Prostate gland (tissue), 2 donors: ENCODE measurements at places on chromosomes 7 and 10. TPM values are rescaled to one million over a fixed set of nuclear protein-coding genes. Genes with fewer than 3 reads are reported as not detected.

The FGFBP3 gene
- 3.4 TPM for total RNA-seq

The FGL2 gene
- total RNA-seq: 11.7 TPM

The SMKR1 gene
- 6.6 TPM for total RNA-seq

The OLAH gene
- not detected for total RNA-seq

The CALHM1 gene
- total RNA-seq: not detected

The FAM221A gene
- 7.0 TPM for total RNA-seq

The CALCR gene
- 0.45 TPM for total RNA-seq

- H3K27me3 ChIP-seq: no peaks in the 10 kb centered on the region
- DNase-seq: no peak
- H3K4me3 ChIP-seq: no peak overlapping the region
- H3K4me1 ChIP-seq: peaks cover 11% of the 10 kb centered on the region
- H3K36me3 ChIP-seq: no peaks in the 10 kb centered on the region
Measured at GRCh38 chr7:28037220-28038010, 143.2 kb downstream of the JAZF1 start.

- DNase-seq: no peak
- no peak overlapping the region for H3K4me3 ChIP-seq
- no peaks in the 10 kb centered on the region for H3K36me3 ChIP-seq
- no peaks in the 10 kb centered on the region for H3K4me1 ChIP-seq
Measured at GRCh38 chr10:17423632-17424186, 30.7 kb downstream of the ST8SIA6 start.

GRCh38 chr7:66138994-66139752 is 24.5 kb downstream of the CRCP start:
- no peaks in the 10 kb centered on the region for H3K36me3 ChIP-seq
- DNase-seq: no peak
- H3K4me3 ChIP-seq: no peak overlapping the region
- no peak overlapping the region for H3K27ac ChIP-seq
- H3K27me3 ChIP-seq: no peaks in the 10 kb centered on the region
- peaks cover 2% of the 10 kb centered on the region for H3K4me1 ChIP-seq

DNA sequence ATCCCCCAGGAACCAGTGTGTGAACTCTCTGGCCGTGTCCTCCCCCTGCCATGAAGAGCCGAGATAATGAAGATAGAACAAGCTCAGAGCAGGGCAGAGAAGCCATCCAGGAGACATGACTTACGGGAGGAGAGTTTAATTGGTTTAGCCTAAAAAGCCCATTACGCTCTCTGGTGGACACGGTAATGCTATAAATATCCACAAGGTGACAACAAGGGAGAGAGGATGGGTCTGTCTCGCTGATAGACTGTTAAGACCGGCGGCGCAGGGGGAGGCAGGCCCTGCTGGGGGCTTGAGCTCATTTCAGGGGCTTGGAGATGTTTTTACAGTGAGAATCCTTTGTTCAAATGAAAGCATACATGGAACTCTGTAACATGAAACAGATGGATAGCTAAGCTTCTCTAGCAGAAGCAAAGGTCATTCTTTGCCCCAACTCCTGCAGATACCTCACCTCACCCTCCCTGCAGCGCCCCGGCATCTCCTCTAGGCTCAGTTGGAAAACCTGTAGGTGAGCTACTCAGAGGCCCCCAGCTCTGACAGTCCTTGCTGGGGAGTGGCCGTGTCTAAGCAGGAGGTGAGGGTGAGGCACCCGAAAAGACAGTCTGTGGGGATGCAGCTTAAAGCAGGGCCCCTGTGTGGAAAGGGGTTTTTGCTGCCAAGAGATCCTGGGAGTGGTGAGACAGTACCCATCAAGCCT is 40.8 kb upstream of the LOXL4 start:
- no peaks in the 10 kb centered on the region for H3K36me3 ChIP-seq
- no peak for DNase-seq
- no peak overlapping the region for H3K27ac ChIP-seq
- H3K27me3 ChIP-seq: no peaks in the 10 kb centered on the region
- no peaks in the 10 kb centered on the region for H3K4me1 ChIP-seq
- H3K4me3 ChIP-seq: no peak overlapping the region

- H3K27ac ChIP-seq: no peak overlapping the region
- no peaks in the 10 kb centered on the region for H3K36me3 ChIP-seq
- H3K4me1 ChIP-seq: no peaks in the 10 kb centered on the region
- H3K27me3 ChIP-seq: no peaks in the 10 kb centered on the region
- DNase-seq: no peak
Measured at GRCh38 chr7:74252893-74253292, 1.3 kb downstream of the RFC2 start.

DNA sequence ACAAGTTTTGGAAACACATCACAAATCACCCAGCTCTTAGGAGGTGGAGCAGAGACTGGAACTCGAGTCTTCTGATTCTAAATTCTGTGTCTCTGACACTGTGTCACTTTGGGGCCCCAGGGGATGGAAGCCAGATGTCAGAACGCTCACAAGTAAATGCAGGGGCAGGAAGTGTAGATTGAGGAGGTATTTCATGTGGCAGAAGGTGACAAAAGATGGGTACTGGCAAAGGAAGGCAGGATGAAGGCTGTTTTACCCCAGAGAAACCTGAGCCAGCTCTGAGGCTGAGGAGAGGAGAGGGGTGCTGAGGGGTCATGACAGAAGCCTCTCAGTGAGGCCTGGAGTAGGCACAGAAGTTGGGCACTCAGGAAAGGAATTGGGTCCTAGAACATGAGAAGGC is 6.0 kb upstream of the PURB start:
- no peak overlapping the region for H3K4me3 ChIP-seq
- H3K36me3 ChIP-seq: no peaks in the 10 kb centered on the region
- H3K4me1 ChIP-seq: no peaks in the 10 kb centered on the region
- no peaks in the 10 kb centered on the region for H3K27me3 ChIP-seq

DNA sequence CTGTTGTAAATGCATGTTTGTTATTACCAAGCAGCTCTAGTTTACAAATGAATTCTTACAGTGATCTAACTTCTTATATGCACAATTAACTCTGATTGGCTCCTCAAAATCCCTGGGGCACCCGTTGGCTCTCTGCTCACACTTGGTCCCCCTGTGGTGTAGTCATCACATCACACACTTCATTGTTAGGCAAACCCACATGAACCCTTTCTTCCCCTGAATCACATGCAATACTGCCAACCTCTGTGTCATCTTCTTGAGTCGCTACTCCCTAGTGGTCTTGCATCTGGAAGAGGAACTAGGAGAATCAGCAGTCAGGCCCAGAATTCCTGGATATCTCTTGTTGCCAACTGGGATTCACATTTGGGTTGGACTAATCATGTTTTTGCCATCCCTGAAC is 73.1 kb downstream of the CD36 start:
- no peaks in the 10 kb centered on the region for H3K36me3 ChIP-seq
- DNase-seq: no peak
- no peak overlapping the region for H3K27ac ChIP-seq
- H3K4me3 ChIP-seq: no peak overlapping the region
- H3K27me3 ChIP-seq: no peaks in the 10 kb centered on the region
- H3K4me1 ChIP-seq: no peaks in the 10 kb centered on the region

GRCh38 chr10:44779511-44779910 is 131.6 kb upstream of the TMEM72 start:
- H3K4me3 ChIP-seq: no peak overlapping the region
- no peaks in the 10 kb centered on the region for H3K27me3 ChIP-seq
- H3K4me1 ChIP-seq: no peaks in the 10 kb centered on the region
- H3K36me3 ChIP-seq: no peaks in the 10 kb centered on the region
- no peak for DNase-seq
- H3K27ac ChIP-seq: no peak overlapping the region

- no peaks in the 10 kb centered on the region for H3K36me3 ChIP-seq
- H3K27me3 ChIP-seq: no peaks in the 10 kb centered on the region
- no peaks in the 10 kb centered on the region for H3K4me1 ChIP-seq
- no peak overlapping the region for H3K4me3 ChIP-seq
- no peak overlapping the region for H3K27ac ChIP-seq
- no peak for DNase-seq
Measured at GRCh38 chr10:70617798-70618568, 15.4 kb upstream of the PRF1 start.

GRCh38 chr7:2373124-2373556 is 18.5 kb downstream of the EIF3B start:
- H3K36me3 ChIP-seq: peaks cover 49% of the 10 kb centered on the region
- no peaks in the 10 kb centered on the region for H3K4me1 ChIP-seq
- peak; percentile 55 for DNase-seq
- no peak overlapping the region for H3K4me3 ChIP-seq
- H3K27ac ChIP-seq: no peak overlapping the region
- H3K27me3 ChIP-seq: no peaks in the 10 kb centered on the region

- no peak overlapping the region for H3K4me3 ChIP-seq
- no peaks in the 10 kb centered on the region for H3K4me1 ChIP-seq
- no peaks in the 10 kb centered on the region for H3K36me3 ChIP-seq
- DNase-seq: peak; percentile 5
- no peaks in the 10 kb centered on the region for H3K27me3 ChIP-seq
Measured at GRCh38 chr10:120824881-120825309, 26.3 kb upstream of the WDR11 start.

- no peaks in the 10 kb centered on the region for H3K27me3 ChIP-seq
- no peaks in the 10 kb centered on the region for H3K36me3 ChIP-seq
- DNase-seq: no peak
- no peak overlapping the region for H3K4me3 ChIP-seq
Measured at GRCh38 chr10:14433147-14433546, 102.4 kb upstream of the FRMD4A start.

DNA sequence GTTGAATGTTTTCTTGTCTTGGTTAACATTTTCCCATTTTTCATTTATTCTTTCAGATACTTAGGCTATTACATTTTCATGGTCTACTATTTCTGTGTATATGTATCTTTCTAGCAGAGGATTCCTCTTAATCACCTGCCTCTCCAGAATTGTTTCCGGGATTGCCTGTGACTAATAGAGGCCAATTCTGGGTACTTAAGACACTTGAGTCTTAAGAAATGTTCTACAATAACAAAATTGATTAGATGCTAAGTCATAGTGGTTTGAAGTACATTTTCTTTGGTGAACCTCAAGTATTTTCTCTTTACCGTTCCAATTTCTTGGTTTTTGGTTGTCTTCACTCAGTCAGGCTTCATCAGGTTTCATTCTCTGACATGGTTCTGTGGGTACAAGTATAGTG is 26.4 kb downstream of the BBS9 start:
- H3K27me3 ChIP-seq: no peaks in the 10 kb centered on the region
- H3K27ac ChIP-seq: no peak overlapping the region
- no peak overlapping the region for H3K4me3 ChIP-seq

GRCh38 chr10:59898125-59898835 is 8.1 kb downstream of the CCDC6 start:
- no peaks in the 10 kb centered on the region for H3K27me3 ChIP-seq
- H3K4me1 ChIP-seq: peaks cover 9% of the 10 kb centered on the region
- no peak overlapping the region for H3K27ac ChIP-seq
- no peak for DNase-seq
- H3K4me3 ChIP-seq: no peak overlapping the region

DNA sequence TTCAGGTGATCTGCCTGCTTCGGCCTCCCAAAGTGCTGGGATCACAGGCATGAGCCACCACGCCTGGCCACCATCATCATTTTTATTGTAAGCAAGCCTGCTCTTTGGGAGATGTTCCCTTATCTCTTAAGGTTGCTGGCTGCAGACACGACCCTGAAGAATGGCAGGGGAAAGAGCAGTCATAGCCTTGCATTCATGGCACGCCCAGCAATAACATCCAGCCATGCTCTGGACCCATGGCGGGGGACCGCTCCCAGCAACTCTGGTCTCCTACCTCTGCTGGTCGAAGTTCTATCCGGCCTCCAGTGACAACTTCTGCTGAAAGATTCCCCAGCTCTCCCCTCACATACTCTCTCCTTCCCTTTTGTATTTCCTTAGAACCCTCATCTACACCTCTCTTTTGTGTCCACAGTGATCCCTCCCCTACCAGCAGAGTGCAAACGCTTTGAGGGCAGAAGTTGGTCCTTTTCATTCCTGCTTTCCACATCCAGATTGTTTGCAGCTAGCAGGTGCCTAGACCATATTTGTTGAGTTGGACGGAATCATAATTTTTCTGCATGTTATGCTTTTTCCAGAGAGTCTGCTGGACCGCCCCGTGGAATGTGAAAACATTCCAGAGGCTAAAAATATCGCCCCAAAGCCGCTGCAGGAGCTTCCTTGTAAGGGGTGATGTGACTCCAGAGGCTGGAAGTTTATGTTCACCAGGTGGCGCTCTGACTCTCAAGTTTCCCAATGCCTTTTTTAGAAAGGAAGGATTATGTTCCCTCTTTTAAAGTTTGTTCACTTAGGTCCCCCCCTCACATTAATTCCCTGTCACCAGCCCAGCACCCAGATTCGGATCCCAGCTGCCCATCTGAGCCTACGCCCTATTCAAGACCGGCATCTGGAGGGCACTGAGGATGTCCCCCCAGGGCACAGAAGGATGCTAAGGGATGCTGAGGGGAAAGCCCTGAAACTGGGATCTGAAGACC is 4.3 kb upstream of the MARVELD1 start:
- H3K27ac ChIP-seq: peak overlapping the region; percentile 68
- peak; percentile 69 for DNase-seq
- no peaks in the 10 kb centered on the region for H3K27me3 ChIP-seq
- no peaks in the 10 kb centered on the region for H3K4me1 ChIP-seq
- no peaks in the 10 kb centered on the region for H3K36me3 ChIP-seq

DNA sequence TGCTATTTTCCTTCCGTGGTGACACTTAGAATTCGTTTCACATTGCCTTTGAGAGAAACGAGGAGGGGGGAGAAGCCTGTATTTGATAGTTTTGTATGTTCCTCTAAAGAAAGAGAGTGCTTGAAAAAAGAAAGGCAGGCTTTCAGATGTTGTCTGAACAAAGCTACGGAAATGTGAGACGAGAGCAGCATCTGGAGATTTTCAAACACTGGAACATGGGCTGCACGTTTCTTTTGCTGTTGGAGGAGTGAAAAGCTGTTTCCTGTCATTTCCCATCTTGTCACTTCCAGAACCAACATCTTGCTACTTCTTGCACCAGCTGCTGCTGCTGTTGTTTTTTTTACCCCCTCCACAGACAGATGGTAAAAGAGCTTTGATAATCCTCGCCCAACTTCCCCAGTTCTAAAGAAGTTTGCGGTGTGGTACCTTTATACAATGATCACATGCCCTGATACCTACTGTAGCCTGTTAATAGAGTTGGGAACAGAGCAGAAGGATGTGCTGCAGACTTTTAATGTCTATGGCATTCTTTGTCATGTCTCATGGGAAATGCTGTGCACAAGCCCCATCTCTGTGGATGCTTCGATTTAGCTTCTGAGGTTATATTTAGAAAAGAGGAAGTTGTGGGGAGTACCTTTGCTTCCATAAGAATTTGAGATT is 408.1 kb downstream of the AUTS2 start:
- H3K4me1 ChIP-seq: no peaks in the 10 kb centered on the region
- H3K27me3 ChIP-seq: no peaks in the 10 kb centered on the region
- H3K4me3 ChIP-seq: no peak overlapping the region
- no peak for DNase-seq

- no peak for DNase-seq
- no peak overlapping the region for H3K27ac ChIP-seq
- H3K27me3 ChIP-seq: no peaks in the 10 kb centered on the region
- H3K36me3 ChIP-seq: no peaks in the 10 kb centered on the region
- H3K4me3 ChIP-seq: no peak overlapping the region
- no peaks in the 10 kb centered on the region for H3K4me1 ChIP-seq
Measured at GRCh38 chr10:89165923-89166322, 41.2 kb downstream of the CH25H start.

DNA sequence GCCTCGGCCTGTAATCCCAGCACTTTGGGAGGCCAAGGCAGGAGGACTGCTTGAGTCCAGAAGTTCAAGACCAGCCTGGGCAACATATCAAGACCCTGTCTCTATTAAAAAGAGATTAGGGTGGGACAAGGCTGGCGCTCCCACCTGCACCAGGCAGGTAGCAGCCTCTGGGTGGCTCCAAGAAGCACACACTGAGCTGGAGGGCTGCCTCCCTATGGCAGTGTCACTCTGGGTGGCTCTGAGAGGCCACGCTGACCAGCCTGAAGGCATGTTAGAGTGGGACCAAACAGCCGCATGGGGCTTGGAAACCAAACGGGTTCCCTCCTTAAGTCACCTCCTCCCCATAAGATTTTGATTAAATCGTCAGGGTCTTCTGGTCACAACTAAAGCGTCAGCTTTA is 19.8 kb upstream of the COL26A1 start:
- H3K27ac ChIP-seq: no peak overlapping the region
- no peak for DNase-seq
- H3K4me3 ChIP-seq: no peak overlapping the region
